HFFc6 (cell line): ENCODE measurements at places on chromosomes 2 and 18. TPM values are rescaled to one million over a fixed set of nuclear protein-coding genes. Genes with fewer than 3 reads are reported as not detected.

PSD4 gene
- total RNA-seq = 0.76 to 1.5 TPM (median 1.0 TPM) in 3 replicates

PLCL1 gene
- total RNA-seq = 0.10 TPM in 1 of 2 replicates, not detected in the other

FBXO15 gene
- 0.67 to 1.5 TPM (median 1.3 TPM) in 3 replicates for total RNA-seq

TUBA4B gene
- total RNA-seq = not detected in 3 replicates

SFT2D3 gene
- total RNA-seq = 2.9 to 3.2 TPM (median 3.2 TPM) in 3 replicates

CCDC102B gene
- 2.0 and 2.9 TPM in 2 replicates for total RNA-seq
